ENCODE measurements at places on chromosomes 16 and 17.

GRCh38 chr17:74148446-74148845 lies 55.0 kb upstream of the RPL38 start:
- DNase-seq: no peak

DNA sequence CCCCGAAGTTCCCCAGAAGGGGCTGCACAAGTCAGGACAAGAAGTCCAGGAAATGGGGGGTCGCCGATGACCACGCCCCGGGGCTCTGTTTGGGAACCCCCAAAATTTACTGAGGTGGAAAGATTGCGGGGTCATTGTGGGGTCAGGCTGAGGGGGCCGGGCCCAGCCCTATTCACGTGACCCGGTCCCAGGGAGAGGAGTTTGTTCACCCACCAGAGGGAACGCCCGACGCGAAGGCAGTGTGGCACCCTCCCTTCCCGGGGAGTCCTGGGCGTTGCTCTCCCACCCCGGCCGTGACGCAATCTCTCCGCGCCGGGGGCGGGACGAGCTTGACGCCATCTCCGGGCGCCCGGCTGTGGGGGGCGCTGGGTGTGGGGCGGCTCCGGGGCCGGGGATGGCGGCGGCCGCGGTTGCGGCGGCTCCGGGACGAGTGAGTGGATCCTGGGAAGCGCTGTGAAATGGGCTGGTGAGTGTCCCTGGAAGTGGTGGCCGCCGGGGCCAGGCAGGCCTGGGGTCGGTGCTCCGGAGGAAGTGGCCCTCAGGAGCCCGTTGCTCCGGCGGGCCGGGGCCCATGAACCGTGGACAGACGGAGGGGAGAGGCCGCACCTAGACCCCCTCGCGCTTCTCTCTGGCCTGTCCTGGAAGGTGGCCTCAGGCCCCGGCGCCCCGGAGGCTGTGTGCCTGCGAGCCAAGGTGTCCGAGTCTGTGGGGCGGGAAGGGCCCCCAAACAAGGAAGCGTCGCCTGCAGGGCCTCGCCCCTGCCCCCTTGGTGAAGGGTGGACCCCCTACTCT lies at the start of gene ATXN1L:
Gene ATXN1L (plus strand): TSS at position 338 of the 792 bp plus-strand sequence. CDS start 3,765 bp downstream, outside the sequence.
- DNase-seq: peak; percentile 5

GRCh38 chr16:78684030-78684611 lies 584.7 kb downstream of the WWOX start:
- DNase-seq: no peak

DNA sequence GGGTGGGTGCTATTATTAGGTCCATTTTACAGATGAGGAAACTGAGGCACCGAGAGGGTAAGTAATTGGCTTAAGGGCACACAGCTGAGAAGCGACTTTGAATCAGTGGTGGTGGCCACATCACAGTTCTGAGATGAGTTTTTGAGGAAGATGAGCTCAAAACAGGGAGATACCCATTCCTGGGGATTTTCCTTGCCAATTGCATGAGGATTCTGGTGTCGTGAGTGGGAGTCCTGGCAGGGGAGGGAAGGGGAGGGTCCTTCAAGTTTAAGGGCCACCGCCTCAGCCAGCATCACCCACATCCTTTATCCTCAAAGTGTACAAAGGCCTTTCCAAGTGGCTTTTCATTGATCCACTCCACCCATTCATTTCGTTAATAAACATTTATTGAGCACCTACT lies 45.3 kb downstream of the IL21R start:
- no peak for DNase-seq

DNA sequence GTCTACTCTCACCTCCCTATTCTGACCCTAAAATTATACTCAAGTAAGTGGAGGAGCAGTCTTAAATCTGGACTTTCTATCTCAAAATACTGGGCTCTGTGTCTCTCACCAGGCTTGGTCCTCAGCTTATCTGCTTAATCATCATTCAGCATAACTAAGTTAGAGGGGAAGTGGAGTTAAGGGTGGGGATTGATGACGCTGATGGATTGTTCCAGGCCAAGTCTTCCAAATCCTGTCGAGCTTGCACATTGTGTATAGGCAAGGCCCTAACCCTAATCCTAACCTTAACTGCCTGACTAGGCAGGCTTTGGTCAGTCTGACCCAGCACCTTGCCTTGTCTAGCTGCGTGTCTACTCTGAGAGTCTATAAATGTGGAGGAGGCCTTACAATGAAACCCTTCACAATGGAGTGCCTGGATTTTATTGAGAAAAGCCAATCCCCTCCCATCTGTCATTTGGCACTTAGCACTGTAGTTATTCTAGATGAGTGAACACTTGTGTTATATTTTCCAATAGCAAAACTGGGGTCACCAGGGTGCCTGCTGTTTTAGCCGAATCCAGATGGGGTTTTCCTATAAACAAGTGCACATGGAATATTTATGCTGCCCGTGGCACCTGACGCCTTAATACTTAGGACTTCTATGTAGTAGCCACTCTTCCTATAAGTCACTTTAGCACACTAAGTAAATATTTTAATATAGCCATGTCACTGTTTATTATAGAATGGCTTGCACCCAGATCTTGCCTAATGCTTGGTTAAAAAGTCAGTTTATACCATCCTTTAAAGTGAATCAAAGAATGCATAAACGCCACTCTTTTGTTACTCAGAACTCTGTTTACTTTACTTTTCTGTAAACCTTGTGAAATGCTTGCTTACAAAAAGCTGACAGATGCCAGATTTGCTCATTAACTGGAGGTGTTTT lies 193.2 kb upstream of the MYOCD start:
- DNase-seq: no peak

GRCh38 chr17:63066158-63066813 lies 100.3 kb downstream of the TANC2 start:
- no peak for DNase-seq

Data from NCI-H2081 treated with DMSO at 0.1 percent for 48 hours (cell line).